ENCODE measurements at places on chromosomes 11 and 22.

DNA sequence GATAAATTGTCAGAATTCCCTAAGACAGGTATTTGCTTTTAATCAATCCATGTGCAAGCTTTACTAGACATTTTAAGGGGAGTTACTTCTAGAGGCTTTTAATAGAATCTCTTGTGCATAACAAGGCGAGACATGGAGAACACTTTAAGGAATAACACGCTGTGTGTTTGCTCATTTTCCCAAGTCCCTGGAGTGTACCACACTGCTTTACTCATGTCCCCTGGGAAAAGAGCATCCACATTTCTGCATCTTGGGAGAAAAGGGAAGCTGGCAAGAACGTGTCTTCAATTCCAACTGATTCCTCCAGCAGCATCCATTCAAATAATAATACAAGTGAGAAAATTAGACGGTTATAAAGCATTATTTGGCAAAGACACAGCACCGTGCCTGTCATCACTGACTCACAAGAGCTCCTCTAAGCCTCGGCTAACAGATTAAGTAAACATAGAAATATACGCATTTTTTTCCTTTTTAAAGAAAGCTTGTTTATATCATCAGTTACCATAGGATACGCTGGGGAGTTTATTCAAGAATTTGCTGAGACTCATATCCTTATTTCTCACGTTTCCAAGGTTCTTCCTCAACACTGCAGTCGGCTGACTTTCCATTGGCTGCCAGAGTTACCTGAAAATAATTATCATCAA, 121.5 kb downstream of the CD44 start:
- DNase-seq: no peak

DNA sequence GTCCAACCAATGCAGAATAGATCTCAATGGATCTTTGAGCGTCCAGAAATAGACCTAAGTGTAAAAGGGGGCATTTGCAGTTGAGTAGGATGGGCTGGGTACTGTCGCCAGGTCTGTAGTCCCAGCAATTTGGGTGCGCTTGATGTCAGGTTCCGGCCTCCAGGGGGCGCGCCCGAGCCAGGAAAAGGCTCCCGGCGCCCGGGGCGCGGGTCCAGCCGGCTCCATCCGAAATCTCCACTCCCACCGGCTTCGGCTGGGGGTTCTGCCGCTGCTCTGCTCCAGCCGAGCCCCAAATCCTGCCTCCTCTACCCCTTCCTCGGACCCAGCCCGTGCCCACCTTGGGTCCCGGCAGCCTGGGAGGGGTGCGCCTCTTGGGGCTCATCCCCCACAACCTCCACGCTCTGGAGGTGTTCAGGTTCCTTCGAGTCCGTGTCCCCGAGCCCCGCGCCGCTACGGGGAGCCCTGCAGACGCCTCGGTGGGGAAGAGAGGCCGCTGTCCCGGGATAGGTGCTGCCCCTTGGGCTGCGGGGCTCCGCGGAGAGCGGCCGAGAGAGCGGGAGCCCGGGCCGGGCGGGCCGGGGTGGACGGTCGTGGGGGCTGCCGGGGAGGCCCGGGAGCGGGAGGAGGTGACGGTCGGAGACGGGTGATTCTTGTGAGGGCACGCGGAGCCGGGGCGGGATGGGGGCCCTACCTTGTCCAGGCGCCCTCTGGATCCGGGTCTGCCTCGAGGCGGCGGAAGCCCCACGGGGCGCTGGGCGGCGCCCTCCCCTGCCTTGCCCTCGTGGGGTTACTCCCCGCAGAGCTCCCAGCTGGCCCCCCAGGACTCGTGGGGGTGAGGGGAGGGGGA, 13.0 kb upstream of the CYB5R3 start:
- DNase-seq: peak; percentile 93

GRCh38 chr22:30212363-30212995, 34.1 kb downstream of the LIF start:
- DNase-seq: peak; percentile 66

GRCh38 chr11:20627026-20627425, 27.6 kb downstream of the SLC6A5 start:
- DNase-seq: no peak

DNA sequence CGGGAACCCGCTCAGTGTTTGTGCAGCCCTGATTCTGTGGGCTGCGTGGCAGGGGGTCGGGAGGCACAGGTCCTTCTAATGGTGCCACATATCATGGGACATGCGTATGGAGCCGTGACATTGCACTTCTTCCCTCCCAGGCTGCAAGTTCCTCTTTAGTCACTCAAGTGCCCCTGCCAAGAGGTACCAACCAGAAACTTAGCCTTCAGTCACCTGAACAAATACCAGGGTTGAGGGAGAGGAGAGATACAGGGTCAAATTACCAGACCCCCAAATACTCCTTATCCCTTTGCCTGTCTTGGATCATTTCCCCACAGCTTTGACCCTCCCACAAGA, 209.1 kb downstream of the BUD13 start:
- DNase-seq: no peak

- no peak for DNase-seq
Observed at GRCh38 chr11:65183201-65183891, 1.6 kb downstream of the CAPN1 start.

- no peak for DNase-seq
Observed at GRCh38 chr11:85772695-85773094, 38.2 kb downstream of the SYTL2 start.

Measured in psoas muscle (tissue), 8 donors.